Left renal cortex interstitium (tissue), 4 donors: ENCODE measurements at places on chromosomes 13 and 19. TPM values are rescaled to one million over a fixed set of nuclear protein-coding genes. Genes with fewer than 3 reads are reported as not detected.

- DNase-seq = no peak
These were observed 15.5 kb downstream of the ZNF211 start for GRCh38 chr19:57648331-57649003.

DNA sequence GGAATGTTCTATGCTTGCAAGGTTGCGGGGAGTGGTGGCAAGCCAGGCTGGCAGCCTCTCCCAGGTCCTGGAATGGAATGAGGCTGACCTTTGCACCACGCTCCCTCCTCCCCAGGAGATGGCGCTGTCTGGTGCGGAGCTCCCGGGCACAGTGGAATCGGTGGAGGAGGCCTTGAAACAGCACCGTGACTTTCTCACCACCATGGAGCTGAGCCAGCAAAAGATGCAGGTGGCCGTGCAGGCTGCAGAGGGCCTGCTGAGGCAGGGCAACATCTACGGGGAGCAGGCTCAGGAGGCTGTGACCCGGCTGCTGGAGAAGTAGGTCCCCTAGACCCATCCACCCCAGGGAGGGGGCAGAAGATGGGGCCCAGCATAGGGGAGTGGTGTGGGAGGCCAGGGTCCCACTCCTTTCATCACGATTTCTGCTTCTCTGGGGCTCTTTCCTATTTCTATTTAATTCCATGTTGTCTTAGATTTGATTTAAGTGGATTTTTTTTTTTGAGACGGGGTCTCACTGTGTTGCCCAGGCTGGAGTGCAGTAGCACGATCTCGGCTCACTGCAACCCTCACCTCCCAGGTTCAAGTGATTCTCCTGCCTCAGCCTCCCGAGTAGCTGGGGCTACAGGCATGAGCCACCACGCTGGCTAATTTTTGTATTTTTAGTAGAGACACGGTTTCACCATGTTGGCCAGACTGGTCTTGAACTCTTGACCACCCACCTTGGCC lies 53.2 kb upstream of the SHKBP1 start:
- DNase-seq = no peak

DNA sequence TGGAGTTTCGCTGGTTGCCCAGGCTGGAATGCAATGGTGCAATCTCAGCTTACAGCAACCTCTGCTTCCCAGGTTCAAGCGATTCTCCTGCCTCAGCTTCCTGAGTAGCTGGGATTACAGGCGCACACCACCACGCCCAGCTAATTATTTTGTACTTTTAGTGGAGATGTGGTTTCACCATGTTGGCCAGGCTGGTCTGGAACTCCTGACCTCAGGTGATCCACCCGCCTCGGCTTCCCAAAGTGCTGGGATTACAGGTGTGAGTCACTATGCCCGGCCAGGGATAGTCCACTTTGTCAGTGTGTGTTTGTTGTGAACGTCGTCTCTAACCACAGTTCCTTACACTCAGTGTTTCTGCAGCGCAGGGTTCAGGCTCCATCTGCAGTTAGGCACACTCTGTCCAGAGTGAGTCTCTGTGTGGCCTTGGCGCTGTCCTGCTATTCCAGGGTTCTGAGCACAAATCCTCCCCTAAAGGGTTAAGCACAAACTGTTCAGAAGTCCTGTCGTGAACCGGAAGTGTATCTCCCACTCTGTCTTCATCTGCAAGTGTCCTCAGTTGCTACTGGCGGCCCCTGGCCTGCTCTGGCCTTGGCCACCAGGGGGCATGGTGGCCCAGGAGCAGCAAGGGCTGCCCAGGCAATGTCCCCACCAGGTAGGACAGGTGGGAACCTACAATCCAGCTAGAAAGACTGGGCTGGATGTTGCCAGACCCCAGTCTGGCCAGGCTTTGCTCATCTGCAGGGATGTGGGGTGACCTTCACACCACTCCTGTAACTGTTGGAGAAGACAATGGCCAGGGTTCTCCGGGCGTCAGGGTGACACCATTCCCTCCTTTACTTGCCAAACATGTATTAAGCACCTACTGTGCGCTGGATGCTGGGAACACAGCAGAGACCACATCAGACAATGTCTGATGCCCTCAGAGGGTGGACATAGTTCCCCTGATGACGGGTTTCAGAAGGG lies 38.8 kb upstream of the GATAD2A start:
- DNase-seq = no peak

DNA sequence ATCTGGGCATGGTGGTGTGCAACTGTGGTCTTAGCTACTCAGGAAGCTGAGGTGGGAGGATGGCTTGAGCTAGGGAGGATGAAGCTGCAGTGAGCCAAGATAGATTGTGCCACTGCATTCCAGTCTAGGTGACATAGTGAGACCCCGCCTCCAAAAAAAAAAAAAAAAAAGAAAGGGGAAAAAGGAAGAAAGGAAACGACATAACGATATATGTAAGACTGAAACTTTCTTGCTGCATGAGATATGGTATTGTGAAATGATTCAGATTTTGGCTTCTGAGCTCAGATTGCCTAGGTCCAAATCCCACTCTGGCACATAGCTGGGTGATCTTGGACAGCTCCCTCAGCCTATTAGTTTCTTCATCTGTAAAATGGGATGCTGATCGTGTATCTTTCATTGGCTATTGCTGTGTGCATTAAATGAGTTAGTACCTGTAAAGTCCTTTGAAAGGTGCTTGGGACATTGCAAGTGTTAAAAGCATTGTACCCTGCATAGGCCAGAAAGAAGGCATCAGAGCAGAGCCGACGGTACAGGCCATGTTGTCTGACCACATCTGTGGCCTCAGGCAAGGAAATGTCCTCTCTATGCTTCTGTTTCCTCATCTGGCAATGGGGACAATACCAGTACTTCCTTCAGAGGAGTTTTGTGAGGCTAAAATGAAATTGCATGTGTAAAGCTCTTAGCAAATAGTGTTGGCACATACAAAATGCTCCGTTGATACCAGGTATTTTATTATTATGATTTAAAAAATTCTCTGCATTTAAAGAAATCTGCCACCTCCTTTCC lies 32.6 kb upstream of the SLC46A3 start:
- no peak for DNase-seq

DNA sequence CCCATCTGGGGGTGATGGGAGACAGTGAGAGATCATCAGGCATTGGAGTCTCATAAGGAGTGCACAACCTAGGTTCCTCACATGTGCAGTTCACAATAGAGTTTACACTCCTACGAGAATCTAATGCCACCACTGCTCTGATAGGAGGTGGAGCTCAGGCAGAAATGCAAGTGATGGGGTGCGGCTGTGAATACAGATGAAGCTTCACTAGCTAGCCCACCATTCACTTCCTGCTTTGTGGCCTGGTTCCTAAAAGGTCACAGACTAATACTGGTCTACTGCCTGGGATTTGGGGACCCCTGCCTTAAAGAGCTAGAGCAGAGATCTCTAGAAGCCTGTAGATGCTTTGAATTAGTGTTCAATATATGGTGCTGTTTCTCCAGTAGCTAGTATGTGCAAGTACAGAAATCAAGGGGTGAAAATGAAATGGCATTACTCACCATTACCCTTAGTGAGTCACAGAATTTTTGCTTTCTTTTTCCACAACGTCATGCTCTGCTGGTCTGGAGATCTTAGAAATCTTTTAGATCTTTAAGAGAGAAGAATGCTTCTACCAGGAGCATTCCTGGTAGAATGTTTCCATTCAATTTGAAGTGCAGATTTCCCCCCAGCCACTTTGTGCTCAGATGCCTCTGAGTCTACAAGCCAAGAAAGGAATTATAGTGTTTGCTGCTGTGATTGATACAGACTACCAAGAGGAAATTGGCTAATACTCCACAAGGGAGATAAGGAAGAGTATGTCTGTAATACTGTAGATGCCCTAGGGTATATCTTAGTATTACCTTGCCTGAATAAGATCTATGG lies 2301.2 kb downstream of the PCDH9 start:
- no peak for DNase-seq

GRCh38 chr13:112246731-112247470 lies 129.3 kb upstream of the SPACA7 start:
- DNase-seq = no peak

DNA sequence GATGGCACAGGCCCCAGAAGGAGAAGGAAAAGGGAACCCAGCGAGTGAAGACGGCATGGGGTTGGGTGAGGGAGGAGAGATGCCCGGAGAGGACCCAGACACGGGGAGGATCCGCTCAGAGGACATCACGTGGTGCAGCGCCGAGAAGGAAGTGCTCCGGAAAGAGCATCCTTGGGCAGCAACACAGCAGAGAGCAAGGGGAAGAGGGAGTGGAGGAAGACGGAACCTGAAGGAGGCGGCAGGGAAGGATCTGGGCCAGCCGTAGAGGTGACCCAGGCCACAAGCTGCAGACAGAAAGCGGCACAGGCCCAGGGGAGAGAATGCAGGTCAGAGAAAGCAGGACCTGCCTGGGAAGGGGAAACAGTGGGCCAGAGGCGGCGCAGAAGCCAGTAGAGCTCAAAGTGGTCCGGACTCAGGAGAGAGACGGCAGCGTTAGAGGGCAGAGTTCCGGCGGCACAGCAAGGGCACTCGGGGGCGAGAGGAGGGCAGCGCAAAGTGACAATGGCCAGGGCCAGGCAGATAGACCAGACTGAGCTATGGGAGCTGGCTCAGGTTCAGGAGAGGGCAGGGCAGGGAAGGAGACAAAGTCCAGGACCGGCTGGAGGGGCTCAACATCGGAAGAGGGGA lies 1.1 kb downstream of the PPP1R12C start:
- no peak for DNase-seq

DNA sequence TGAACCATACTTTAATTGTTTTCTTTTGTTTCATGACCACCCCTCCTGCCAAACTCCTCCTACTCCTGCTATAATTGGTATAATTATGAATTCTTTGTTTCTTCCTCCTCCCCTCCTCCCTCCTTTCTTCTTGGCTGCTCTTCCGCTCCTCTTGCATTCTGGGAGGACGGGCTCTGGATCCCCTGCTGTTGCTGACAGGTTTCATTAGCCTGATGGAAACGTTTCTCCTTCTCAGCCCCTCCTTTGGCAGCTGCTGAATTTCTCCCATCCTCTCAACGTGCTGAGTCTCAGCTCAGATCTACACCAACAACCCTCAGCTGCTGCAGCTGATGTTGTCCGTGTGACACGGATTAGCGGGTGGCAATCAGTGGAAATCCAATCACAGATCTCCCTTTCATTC lies 97.1 kb upstream of the UBAC2 start:
- no peak for DNase-seq

GRCh38 chr13:90428522-90429210 lies 918.8 kb upstream of the MIR17HG start:
- DNase-seq = no peak

GRCh38 chr13:98207416-98207815 lies 30.3 kb upstream of the RNF113B start:
- DNase-seq = no peak

DNA sequence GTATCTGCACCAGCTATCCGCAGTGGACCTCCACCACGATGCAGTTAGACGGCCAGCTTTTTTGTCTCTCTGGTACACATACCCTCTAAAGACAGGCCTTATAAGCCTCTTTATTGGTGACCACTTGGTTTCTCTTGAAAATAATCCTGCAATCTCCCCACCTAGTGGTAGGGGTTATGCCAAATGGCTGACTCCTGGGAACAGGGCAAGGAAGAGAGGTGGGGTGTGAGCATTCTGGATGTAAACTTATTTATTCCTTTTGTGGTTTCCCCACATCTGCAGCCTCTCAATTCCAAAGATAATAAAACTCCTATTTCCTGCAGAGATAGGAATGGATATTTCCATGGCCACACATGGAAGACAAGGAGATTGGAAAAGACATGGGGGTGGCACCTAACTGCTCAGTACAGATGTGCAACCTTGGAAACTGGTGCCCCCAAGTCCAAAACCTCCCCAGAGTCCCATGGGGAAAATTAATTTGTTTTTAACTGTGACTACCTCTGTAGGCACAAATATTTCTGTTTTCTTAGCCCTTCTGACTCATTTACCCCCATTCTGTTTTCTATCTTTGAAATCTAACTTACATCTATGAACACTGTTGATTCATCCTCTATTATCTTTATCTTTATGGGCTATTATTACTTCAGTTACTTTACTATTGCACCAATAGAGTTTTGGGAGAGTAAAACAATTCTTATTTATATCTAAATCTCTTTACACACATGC lies 112.7 kb upstream of the TSHZ3 start:
- DNase-seq = no peak

DNA sequence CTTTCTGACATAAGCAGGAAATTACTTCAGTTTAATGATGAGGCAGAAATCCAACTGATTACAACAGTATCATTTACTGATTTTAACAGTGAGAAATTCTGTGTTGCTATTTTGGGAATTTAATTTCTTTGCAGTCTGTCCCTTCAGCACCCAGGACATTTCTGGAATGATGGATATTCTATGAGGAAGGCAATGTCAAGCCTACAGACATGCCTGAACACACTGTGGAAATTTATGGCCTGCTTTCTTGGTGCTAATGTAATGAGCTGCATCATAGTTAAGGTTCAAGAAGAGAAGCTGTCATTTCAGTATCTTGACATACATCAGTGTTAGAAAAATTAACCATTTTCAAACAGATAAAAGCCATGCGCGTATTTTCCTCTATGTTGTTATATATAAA lies 87.7 kb downstream of the SLITRK1 start:
- no peak for DNase-seq

GRCh38 chr19:51014242-51014641 lies 5.3 kb downstream of the KLK10 start:
- DNase-seq = no peak

DNA sequence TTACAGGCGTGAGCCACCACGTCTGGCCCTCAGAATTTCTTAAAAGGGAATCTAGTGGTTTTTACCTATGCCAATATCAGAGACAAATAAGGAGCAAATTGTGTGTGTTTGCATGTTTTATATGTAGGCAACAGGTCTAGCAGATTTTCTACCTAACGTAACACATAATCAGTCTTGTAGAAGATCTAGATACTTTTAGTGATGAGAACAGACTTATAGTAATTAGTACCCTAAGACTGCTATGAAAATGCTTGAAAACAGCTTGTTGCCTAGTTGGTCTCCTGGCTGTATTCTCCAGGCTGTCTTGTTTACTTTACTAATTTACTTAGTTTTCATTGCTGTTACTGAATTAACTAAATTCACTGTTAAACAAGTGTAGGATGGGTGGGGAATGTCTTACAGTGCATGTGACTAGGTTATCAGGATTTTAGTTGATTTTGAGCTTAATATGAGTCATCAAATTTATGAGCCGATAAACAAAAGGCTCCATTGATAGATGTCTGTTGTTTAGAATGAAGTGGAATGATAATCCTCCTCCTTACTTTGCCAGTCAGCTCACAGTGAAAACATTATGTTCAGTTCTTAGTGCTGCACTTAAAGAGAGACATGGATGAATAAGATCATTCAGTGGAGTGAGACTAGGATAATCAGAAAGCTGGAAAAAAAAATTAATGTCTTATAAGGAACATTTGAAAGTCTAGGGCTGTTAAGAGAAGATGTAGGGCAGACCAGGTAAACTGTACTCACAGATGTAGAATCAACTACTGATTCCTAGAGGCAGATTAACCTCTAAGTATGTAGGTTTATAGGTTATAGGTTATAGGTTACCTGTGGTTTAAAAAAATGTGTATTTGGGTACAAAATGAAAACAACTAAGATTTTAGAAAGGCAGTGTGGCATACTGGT lies 22.4 kb downstream of the GTF2F2 start:
- no peak for DNase-seq

Gene FOXA3
- polyA plus RNA-seq = 0.55 TPM

Gene KLK4
- not detected for polyA plus RNA-seq

Gene SIGLEC7
- polyA plus RNA-seq = 1.1 TPM

Gene GNG8
- polyA plus RNA-seq = 4.7 TPM

Gene CALR3
- polyA plus RNA-seq = 0.14 TPM

Gene HSPB6
- 20.2 TPM for polyA plus RNA-seq

Gene LRG1
- polyA plus RNA-seq = 0.68 TPM
